ENCODE measurements at places on chromosomes 5 and 9.

- peak; percentile 43 for DNase-seq
Observed at GRCh38 chr9:88280816-88281382, 107.3 kb upstream of the SPIN1 start.

DNA sequence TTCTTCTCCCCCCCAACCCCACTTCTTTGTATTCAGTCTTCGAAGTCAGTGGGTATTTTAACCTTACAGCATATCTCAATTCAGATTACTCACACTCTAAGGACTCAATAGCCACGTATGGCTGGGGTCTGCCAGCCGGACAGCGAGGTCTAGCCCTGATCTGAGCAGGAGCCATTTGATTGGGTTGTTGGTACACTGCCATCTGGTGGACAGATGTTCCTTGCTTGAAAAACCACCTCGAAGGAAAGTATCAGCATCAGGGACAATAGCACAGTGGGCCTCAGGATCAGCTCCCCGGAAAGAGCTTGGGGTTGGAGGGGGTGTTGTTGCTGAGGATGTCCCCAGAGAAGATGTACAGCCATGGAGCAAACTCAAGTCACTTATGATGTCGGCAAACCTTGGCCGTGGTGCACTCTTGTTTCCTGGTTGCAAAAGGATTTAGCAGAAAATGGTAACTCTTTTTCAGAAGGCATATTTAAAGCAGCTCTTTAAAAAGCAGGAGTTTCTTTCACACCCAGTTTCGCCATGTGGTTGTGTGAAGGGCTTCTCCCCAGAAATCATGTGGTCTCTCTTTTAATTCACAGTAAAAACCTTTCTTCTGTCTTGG is 31.7 kb upstream of the KCNMB1 start:
- DNase-seq: no peak

DNA sequence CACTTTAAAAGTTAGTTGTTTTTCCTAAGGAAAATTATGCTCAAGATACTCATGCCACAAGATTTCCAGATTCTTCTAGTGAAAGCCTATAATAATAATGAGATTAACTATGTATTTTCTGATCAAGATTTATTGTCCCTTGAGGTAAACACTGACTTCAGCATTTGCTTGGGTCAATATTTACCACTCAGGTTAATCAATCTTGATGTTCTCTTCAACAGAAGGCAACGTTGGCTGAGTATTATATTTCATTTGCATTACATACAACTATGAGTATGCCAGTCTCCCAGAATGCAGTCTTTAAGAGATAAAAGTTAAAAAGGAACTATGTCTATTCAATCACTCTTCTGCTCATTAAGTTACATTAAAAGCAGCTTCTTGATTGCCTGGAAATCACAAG is 115.6 kb downstream of the GPR21 start:
- DNase-seq: no peak

- no peak for DNase-seq
Observed at GRCh38 chr5:159564031-159564430, 233.7 kb upstream of the IL12B start.

GRCh38 chr5:76688212-76688611 is 27.7 kb upstream of the F2R start:
- DNase-seq: no peak

- DNase-seq: no peak
Observed at GRCh38 chr9:127817881-127818434, 15.3 kb downstream of the FPGS start.

DNA sequence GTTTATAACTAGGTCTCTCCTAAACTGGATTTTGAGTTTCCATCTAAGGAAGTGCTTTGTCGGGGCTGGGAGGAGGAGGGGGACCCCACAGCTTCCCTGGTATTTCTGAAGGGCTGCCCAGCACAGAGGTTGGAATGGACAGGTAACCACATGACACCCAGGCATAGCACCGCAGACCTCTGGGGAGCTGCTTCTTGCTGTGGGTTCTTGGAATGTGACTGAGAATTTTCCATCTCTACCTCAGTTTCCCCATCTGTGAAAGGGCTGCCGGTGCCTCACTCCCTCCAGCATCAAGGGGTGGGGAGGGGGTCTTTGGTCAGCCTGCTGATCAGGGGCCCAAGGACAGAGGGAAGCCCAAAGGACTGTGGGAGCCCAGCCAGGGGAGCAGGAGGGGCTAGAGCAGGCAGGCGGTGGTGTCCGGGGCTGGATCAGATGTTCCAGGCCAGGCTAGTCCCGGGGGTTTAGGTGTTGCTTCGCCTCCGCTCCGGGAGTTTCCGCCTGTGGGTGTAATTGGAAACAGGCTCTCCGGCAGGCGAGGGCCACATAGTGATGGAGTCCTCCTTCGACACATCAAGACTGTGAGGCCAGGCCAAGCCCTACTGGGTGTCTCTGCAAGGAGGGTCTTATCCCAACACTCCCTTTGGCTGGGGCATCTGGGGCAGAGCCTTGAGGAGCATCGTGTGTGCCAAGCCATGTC is 3.3 kb downstream of the OLFML2A start:
- DNase-seq: peak; percentile 79

Measured in aorta (tissue), 5 donors.